AML-193 (cell line): ENCODE measurements at places on chromosomes 6 and 20.
A peak's percentile ranks its signal among the peaks of the same experiment; 100 is the strongest.

DNA sequence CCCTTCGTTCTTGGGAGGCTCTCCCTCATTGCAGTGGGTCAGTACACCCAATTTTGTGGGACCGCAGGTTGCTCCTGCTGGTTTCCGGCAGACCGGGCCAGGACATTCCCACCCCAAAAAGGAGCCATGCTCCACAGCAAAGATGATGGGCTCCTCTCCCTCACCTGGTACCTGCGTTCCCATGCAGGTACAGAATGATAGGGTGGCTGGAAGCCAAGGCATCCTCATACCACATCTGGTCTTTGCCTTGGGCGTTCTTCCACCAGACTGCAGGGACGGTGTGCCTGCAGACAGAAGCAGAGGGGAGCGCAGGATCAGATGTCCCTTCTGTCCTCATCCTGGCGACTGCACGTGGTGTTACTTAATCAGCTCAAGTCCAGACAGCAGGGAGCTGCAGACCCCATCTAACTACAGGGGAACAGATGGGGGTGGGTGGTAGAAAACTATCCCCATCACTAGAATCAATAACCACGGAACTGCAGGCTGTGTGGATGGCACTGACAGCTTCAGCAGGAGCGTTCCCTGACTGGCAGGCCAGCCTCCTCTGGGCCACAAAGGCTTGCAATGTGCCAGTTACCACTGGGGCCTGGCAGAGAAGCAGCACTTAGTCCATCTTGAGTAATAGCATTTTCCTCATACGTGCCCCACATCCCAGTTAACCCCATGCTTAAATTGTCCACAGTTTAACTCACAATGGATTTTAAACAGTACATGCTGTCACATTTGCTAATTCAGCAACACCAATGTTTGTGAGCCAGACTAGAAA lies 70.4 kb downstream of the ABHD12 start:
- no peak for DNase-seq

- DNase-seq: no peak
Observed at GRCh38 chr20:63206878-63207277, 9.1 kb downstream of the YTHDF1 start.

DNA sequence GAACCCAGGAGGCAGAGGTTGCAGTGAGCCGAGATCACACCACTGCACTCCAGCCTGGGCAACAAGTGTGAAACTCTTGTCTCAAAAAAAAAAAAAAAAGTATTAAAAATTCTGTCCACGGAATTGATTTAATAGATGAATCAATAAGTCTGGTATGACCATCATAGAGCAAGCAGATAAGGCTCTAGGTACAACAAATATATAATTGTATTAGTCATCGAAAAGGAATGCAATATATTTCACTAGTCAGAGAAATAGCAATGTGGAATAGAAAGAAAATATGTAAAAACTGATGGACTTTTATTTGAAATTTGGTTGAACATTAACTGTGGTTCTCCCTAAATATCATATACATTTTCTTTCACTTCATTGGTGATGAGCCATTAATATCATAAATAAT lies 476.8 kb upstream of the AGPAT4 start:
- DNase-seq: no peak

DNA sequence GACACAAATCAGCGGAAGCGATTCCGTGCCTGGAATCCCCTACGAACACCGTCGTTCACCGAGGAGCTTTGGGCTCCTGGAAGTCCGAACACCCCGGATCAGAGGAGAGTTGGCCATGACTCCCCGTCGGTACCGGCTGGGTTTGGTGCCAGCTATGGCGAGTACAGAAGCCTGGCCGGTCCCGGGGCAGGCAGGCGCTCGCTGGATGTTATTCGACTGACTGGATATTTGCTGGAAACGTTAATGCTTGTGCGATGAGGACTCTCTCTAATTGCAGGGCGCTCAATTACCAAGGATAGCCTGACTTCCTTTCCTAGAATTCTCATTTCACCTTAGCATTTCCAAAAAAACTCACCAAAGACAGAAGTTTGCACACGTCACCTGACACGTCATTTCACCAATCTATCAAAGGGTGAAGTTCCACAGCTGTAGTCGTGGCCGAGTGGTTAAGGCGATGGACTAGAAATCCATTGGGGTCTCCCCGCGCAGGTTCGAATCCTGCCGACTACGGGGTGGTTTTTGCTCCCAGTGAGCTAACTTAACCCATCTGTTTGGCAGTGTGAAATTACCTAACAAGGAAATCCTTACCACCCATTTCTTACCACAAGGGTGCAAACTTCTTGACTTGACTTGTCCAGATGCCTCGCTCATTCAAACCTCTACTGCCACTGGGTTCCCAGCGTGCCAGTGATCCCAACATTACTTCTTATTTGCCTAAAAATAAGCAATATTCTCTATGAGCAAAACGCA lies 22.7 kb upstream of the ZNF184 start:
- no peak for DNase-seq

DNA sequence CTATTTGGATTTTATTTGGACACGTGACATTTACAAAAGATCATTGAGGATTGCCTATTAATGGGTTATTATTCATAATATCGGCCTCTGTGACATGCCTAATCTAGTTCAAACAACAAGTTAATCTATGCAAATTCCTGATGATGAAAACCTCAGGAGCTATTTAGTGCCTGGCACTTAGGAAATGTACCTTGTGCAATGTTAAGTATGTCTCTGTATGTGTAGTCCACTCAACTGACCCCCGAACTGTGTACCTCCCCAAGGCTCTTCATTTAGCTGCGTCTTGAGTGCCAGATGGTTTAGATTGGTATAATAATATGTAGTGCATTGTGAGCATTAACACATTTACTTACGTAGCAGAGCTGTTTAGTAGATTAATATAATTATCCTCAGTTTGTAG lies 6.9 kb downstream of the LAMA2 start:
- DNase-seq: no peak

- no peak for DNase-seq
Observed at GRCh38 chr6:79964607-79965081, 17.3 kb upstream of the ELOVL4 start.

- DNase-seq: peak; percentile 8
Observed at GRCh38 chr20:11676630-11677287, 240.9 kb upstream of the BTBD3 start.

- DNase-seq: no peak
Observed at GRCh38 chr6:164069350-164069990, 655.0 kb downstream of the QKI start.

- no peak for DNase-seq
Observed at GRCh38 chr20:59135093-59135492, 28.5 kb upstream of the ZNF831 start.

DNA sequence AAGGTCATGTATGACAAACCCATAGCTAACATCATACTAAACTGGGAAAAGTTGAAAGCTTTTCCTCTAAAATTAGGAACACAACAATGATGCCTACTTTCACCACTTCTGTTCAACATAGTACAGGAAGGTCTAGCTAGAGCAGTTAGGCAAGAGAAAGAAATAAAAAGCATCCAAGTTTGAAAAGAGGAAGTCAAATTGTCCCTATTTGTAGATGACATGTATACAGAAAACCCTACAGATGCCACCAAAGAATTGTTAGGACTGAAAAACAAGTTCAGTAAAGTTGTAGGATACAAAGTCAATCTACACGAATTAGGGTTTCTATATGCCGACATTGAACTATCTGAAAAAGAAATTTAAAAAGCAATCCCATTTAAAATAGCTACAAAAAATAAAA lies 89.4 kb upstream of the GLP1R start:
- no peak for DNase-seq
